IMR-90 (cell line): ENCODE measurements at places on chromosomes 3 and 15. TPM values are rescaled to one million over a fixed set of nuclear protein-coding genes. Genes with fewer than 3 reads are reported as not detected.

DNA sequence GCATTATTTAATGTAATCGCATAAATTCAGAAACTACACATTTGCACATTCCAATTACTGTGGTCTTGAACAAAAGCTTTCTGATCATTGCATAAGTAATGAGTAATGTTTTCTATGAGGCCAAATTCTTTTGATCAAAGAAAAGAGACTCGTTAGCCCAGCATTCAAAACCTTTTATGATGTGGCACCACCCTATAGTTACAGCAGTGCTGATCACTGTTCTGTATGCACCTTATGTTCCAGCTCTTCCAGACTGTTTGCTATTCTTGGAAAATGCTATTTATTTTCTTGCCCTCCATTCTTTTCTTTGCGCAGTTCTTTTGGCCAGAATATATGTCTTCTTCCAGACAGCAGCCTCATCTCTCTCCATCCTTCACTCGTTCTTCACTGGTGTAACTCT is 42.3 kb downstream of the MAP3K13 start:
- H3K27ac ChIP-seq: no peak overlapping the region
- H3K4me1 ChIP-seq: peaks cover 1% of the 10 kb centered on the region; the same call in 1 of the 2 replicates
- no peaks in the 10 kb centered on the region for H3K27me3 ChIP-seq
- DNase-seq: no peak

SLC24A5 gene
- total RNA-seq: not detected in 2 replicates

DNA sequence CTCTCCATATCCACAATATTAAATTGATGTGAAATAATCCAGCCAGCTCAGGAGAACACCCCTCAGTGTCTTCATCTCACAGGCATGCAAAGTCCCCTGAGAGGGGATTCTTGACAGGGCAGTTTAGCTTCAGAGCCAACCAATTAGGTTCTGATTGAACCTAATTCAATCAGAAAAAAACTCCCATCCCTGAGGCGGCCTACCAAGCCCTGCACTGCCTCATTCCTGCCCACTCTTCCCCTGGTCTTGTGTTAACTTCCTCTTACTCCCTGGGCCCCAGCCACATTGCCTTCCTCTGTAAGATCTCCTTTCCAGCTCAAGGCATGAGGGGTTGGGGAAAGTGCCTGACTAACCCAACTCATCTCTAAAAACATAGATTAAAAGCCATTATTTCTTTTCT is 46.1 kb downstream of the FRMD4B start:
- no peak overlapping the region for H3K27ac ChIP-seq
- DNase-seq: no peak
- H3K4me1 ChIP-seq: no peaks in the 10 kb centered on the region
- no peaks in the 10 kb centered on the region for H3K36me3 ChIP-seq

LRCH3 gene
- 28.5 and 33.1 TPM in 2 replicates for total RNA-seq

DNA sequence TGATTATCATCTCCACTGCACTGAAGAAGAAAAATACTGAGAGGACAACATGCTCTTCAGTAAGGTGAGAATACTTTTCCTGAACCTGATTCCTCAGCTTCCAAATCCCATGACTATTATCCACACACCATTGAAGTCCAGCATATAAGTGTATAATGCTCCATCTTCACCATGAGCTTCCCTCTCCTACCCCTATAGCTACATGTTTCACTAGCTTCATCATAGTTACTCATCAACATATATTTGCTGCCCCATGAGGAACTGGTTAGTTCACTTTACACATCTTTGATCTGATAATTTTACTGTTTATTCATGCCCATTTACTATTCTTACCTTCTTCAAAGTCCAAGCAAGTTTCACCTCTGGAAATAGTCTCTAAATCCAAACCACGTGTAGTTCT is 908.5 kb upstream of the SEMA6D start:
- no peaks in the 10 kb centered on the region for H3K27me3 ChIP-seq
- DNase-seq: no peak
- H3K36me3 ChIP-seq: no peaks in the 10 kb centered on the region
- H3K4me3 ChIP-seq: no peak overlapping the region

GRCh38 chr3:141302364-141303141 is 65.8 kb upstream of the ZBTB38 start:
- peak; percentile 75 for DNase-seq
- H3K27ac ChIP-seq: peak overlapping the region; percentile 3; the same call in 1 of the 2 replicates
- H3K27me3 ChIP-seq: no peaks in the 10 kb centered on the region
- H3K4me3 ChIP-seq: no peak overlapping the region

DNA sequence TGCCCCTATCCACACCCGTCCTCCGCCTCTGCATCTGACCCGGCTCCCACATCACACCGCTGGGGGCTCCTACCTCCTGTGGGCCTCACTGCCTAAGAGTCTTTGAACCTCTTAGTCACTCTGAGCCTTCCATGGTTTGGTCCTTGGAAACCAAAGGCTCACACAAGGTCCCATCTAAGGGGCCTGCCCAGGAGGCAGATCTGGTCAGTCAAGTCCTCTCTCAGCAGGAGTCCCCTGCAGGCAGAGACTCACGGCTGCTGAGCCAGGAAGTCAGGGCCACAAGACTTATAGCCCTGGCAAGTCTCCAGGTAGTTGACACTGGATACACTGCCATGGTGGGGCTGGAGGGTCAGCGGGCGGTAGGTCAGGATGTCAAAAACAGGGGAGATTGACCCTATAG is 31.2 kb upstream of the ALDH1L1 start:
- no peak overlapping the region for H3K4me3 ChIP-seq
- no peak overlapping the region for H3K27ac ChIP-seq
- peaks cover 9% of the 10 kb centered on the region; the same call in 1 of the 2 replicates for H3K27me3 ChIP-seq
- no peak for DNase-seq
- peaks cover 5% of the 10 kb centered on the region for H3K4me1 ChIP-seq

DNA sequence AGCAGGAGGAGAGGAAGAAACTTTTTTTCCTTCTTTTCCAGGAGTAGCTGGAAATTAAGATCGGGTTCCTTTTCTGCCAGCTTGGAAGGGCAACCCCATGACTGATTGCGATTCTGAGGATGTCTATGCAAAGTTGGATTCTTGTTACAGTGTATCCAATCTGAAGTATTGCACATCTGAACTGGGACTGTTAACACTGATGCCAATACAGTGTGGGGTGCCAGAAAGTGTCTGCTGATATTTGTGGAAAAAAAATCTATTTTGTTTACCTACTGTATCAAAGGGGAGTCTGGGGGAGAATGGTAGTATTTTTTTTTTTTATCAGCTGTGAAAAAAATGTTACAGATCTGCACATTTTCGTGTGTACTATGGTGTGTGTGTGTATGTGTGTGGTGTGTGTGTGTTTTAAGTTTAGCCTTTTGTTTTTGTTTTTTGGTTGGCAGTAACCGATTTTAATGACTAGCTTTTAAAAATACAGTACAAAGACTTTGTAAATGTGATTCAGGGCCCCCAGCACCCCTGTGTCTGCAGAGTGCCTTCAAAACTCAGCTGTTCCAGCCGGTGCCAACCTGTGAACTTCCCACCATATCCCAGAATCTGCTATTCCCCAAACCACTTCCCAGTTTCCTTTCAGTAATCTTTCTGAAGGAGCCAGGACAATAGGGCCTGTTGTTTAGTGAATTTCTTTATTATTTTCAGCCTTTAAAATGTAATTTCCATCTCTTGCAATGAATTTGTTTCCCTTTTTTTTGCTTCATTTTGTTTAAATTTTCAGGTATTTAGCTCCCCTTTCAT is 1.9 kb downstream of the RAP2B start:
- no peaks in the 10 kb centered on the region for H3K27me3 ChIP-seq
- peak overlapping the region; percentile 97 for H3K4me3 ChIP-seq
- no peaks in the 10 kb centered on the region for H3K36me3 ChIP-seq
- DNase-seq: no peak
- H3K4me1 ChIP-seq: peaks cover 4% of the 10 kb centered on the region; the same call in 1 of the 2 replicates

DNA sequence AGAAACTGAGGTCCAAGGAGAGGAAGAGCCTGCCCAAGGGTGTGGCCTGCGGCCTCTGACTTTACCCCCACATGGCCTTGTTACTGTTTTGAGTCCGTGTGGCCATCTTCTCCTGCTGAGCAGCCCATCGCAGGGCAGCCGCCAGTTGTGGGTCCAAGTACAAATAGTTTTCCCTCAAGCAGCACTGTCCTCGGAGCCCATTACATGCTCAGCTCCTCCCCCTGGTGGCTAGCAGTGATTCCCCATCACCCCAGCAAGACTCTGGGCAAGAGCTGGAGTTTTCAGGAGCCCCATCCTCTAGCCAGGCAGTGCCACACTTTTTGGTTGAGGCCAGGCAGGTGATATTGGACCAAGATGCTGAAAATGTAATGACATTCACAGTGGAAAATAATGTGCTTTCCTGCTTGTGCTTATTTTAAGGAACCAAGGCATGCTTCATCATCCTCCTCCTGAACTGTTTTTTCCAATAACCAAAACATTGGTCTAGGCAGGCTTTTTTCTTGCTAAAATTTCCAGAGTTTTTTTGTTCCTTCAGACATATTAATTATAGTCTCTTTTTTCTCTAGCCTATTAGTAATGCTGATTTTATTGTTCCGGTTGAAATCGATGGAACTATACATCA is 23.2 kb upstream of the VILL start:
- H3K4me3 ChIP-seq: no peak overlapping the region
- H3K36me3 ChIP-seq: peaks cover 22% of the 10 kb centered on the region
- H3K27me3 ChIP-seq: no peaks in the 10 kb centered on the region

DNA sequence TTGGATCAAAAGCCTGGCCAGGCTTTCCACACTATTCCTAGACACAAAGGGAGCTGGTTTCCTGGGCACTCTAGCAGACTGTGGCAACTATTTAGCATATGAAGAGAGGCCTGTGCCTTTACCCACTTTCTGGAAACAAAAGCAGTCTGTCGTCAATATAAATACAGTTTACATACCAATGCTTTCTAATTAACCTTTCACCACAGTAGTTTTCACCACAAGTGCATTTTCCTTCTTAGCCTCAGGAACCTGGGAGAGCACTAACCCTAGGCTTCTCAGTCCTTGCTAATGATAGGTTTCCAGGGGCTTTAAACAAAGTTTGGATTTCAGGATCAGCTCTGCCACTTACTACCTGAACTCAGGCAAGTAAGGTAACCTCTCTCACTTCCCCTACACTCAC is 499.1 kb downstream of the MAGI1 start:
- H3K4me1 ChIP-seq: peaks cover 5% of the 10 kb centered on the region; the same call in 1 of the 2 replicates
- H3K27me3 ChIP-seq: no peaks in the 10 kb centered on the region
- H3K36me3 ChIP-seq: no peaks in the 10 kb centered on the region

SGO1 gene
- 5.2 and 8.1 TPM in 2 replicates for total RNA-seq

- H3K27ac ChIP-seq: no peak overlapping the region
- peaks cover 2% of the 10 kb centered on the region for H3K27me3 ChIP-seq
- DNase-seq: peak; percentile 46
- H3K36me3 ChIP-seq: no peaks in the 10 kb centered on the region
- H3K4me3 ChIP-seq: no peak overlapping the region
- no peaks in the 10 kb centered on the region for H3K4me1 ChIP-seq
These were observed 98.9 kb upstream of the TBC1D5 start for GRCh38 chr3:17841190-17841828.

DNA sequence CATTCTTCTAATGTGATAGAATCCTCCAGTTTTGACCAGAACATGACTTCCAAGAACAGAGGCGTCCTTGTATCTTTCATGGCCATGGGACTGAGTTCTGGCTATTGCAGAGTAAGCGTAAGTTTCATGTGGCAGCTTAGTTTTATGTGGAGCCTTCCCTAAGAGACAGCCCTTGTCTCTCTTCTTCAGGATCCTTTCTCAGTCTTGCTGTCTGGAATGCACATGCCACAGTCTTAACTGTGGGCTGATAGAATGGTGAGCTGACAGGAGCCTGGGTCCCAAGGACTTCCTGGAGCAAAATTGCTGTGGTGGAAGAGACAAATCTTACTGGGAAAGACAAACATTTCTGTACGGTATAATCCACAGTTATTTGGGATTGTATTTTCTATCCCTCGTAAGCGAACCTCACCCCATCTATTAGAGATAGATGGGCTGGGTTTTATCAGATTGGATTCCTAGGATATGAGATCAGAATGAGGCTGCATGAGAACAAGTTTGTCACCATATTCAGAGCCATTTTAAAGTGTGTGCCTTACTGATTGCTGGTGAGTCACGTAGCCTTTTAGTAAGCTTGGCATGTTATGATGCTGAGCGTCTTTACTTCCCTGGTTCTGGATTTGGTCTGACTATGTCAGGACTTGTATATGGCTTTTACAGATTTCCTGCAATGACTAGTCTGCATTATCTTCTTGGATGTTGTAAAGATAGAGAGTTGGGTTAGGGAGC is 32.8 kb downstream of the CDIN1 start:
- H3K4me1 ChIP-seq: peaks cover 10% of the 10 kb centered on the region; the same call in 1 of the 2 replicates
- no peaks in the 10 kb centered on the region for H3K27me3 ChIP-seq
- peak; percentile 97 for DNase-seq
- peak overlapping the region; percentile 78 for H3K27ac ChIP-seq
- H3K4me3 ChIP-seq: no peak overlapping the region
- H3K36me3 ChIP-seq: no peaks in the 10 kb centered on the region

GRCh38 chr3:12479919-12480427 is 4.3 kb upstream of the TSEN2 start:
- peaks cover 8% of the 10 kb centered on the region for H3K4me1 ChIP-seq
- no peak overlapping the region for H3K4me3 ChIP-seq
- DNase-seq: peak; percentile 55
- H3K36me3 ChIP-seq: no peaks in the 10 kb centered on the region
- H3K27me3 ChIP-seq: no peaks in the 10 kb centered on the region

VPS39 gene
- total RNA-seq: 52.2 and 56.9 TPM in 2 replicates

HTR3E gene
- total RNA-seq: not detected in 2 replicates

DNA sequence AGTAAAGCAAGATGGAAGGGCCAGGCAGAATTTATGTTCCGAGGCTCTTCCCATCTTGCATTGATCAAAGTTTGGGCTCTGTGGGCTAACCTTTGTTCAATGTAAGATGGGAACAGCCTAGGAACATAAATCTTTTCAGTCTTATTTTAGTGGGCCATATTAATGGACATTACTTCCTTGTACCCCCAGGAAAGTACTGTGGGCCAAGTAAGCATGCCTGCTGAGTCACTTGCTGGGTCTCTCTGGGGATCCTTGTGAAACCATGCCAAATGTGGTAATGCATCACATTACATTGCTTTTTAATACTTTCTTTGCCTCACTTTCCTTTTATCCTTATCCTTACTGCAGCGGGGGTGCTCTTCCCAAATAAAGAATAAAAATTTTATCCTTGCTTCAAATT is 349.5 kb upstream of the POU1F1 start:
- no peak for DNase-seq
- H3K36me3 ChIP-seq: no peaks in the 10 kb centered on the region
- no peaks in the 10 kb centered on the region for H3K4me1 ChIP-seq
- no peak overlapping the region for H3K4me3 ChIP-seq

DNA sequence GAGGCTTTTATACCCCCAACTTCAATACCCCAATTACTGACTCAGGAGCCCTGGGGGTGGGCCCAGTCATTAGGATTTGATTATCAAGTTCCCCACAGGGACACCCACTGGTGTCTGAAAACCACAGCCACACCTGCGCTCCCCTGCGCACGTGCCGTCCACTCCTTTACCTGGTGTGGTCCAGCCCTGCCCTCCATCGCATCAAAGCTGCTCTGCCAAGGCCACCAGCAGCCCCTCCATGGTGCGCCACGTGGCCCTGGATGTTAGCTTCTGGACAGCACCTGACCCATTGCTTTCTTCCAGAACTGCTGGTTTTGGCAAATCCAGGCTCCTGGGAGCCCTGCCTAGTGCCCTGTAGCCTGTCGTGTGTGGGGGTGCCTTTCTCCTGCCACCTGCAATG is 136.3 kb downstream of the NSMCE3 start:
- no peaks in the 10 kb centered on the region for H3K4me1 ChIP-seq
- H3K27me3 ChIP-seq: peaks cover 23% of the 10 kb centered on the region
- H3K4me3 ChIP-seq: no peak overlapping the region
- H3K27ac ChIP-seq: no peak overlapping the region
- H3K36me3 ChIP-seq: no peaks in the 10 kb centered on the region
